CD8-positive, alpha-beta memory T cell (primary cell): ENCODE measurements at places on chromosomes 5 and 9.

- DNase-seq = no peak
Measured at GRCh38 chr9:37947977-37948376, 44.0 kb upstream of the SLC25A51 start.

DNA sequence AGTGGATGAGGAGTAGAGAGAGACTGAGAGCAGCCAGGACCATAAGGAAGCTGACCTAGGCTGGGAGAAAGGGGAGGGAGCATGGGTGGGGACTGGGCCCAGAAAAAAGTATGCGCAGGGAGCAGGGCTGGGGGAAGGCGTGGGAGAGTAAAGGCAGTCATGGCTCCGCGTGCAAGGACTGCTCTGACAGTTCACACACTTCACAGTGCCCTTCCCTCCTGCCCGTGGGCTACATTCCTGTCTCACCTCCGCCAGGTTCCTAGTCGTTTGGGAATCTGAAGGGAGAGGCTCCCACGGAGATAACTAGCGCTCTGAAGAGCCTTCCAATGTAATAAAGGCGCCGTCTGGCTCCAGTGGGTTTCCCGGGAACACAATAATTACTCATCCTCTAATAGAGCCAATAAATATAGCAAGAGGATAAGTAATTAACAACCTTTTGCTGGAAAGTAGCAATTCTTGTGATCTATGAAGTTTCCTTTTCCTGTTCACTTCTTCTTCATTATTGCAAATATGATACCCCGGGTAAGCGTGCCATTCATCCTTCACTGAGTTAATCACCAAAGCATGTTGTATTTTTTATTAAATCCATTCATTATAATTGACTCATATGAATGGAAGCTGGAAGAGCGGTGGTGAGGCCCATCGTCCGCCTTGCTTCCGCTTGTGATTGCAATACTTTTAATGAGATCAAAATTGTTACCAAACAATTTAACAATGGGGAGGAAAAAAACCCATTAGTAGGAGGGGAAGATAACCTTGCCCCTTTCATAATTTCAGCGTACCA is 39.3 kb downstream of the TTLL11 start:
- no peak for DNase-seq

- no peak for DNase-seq
Measured at GRCh38 chr5:126769703-126770102, 7.2 kb upstream of the LMNB1 start.

GRCh38 chr5:11687498-11687897 is 216.7 kb downstream of the CTNND2 start:
- no peak for DNase-seq

DNA sequence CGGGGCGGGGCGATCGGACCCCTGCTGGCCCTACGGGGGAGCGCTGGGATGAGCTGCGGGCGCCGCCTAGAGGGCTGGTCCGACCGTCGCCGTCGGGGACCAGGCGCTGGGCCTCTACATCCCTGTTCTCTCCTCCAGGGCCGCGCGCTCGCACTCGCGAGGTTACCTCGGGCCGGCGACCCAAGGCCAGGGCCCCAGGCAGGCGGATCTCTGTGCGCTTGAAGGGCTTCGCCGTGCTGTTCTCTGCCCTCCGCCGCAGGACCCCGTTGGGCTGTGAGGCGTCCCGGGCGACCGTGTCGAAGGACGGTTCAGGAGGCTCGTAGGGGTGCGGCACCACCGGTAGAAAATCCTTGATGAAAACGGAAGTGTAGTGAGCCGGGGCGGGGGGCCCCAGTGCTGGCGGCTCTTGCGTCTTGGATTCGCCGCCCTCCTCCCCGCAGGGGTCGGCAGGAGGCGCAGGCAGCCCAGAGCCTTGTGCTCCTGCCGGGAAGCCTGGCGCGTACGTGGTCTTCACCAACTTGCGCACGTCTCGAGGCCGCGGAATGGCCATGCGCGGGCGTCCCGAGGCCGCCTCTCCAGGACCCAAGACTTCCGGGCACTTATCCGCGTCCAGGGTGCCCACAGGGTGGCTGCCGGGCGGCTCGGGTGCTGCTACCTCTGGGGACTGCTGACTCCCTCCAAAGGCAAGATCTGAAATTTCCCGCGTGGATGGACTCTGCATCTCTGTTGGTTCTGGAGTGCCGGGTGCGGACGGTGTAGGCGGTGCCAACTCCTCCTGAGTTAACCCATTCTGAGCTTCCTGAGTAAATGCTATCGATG is 2.0 kb downstream of the PROB1 start:
- peak; percentile 63 for DNase-seq

- DNase-seq = no peak
Measured at GRCh38 chr5:167759057-167759821, 532.2 kb upstream of the WWC1 start.

DNA sequence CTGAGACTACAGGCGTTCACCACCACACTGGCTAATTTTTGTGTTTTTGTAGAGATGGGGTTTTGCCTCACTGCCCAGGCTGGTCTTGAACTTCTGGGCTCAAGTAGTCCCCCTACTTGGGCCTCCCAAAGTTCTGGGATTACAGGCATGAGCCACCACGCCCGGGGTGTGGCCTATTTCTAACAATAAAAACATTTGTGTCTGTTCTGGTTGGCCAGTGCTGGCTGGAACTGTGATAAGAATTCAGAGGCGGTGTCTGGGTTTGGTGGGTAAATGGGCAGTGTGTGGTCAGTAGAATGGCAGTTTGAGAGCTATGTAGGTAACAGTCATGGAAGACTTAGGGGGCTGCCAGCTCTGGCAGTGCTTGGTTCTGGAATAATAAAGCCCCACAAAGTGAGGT is 46.9 kb upstream of the SYNPO start:
- no peak for DNase-seq

- DNase-seq = no peak
Measured at GRCh38 chr5:136021016-136021405, 7.8 kb upstream of the TGFBI start.

DNA sequence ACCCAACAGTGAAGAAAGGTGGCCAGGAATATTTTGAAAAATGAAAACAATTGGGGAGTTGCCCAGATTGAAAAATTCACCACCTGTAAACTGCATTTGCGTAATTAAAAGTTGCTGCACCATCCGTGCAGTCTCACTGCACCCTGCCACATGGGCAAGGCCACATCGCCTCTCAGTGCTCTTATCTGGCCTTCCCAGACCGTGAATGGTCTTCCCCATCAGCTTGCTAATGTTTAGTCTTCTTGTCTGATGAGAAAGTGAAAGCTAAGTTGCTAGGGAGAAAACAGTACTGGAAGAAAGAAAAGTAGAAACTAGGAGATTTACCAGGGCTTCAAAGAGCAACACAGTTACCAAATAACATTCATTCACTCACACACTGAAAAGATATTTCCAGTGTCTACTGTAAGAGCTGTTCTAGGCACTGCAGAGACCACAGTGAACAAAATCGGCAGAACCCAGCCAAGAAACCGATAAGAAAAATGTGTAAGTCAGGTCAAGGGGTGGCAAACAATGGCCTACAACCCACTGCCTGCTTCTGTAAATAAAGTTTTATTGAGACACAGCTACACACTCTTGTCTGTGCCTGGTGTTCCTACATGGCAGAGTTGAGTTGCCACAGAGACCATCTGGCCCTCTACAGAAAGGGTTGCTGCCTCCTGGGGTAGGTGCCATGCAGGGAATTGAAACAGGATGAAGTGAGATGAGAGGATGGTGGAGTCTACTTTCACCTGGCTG is 51.2 kb upstream of the CTSL start:
- DNase-seq = no peak

DNA sequence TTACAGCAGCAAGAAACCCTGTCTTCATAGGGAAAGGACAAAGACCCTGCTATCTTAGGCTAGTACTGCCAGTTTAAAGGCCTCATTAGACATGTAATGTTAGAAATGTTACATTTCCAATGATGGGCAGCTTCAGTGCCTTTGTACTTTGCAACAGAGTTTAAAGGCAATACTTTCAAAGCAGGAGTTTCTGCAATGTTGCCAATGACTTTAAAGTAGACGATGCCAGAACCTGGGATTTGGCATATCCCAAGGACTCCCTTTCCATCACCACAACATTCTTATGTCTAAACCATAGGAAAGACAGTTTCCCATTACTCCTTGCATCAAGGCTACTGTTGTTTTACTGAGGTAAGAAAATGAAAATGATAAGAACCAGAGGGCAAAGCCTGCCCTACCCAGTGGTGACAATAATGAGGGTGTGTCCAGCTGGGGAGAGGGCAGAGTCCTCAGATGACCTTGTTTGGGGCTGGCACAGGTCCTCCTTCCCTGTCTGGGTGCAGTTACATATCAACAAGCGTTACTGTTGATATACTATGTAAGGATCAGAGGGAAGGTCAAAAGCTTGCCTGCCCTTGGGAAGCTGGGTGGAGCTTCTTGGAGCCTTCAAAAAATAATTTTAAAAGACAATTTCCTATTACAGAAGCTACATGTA is 27.5 kb upstream of the MLANA start:
- no peak for DNase-seq

DNA sequence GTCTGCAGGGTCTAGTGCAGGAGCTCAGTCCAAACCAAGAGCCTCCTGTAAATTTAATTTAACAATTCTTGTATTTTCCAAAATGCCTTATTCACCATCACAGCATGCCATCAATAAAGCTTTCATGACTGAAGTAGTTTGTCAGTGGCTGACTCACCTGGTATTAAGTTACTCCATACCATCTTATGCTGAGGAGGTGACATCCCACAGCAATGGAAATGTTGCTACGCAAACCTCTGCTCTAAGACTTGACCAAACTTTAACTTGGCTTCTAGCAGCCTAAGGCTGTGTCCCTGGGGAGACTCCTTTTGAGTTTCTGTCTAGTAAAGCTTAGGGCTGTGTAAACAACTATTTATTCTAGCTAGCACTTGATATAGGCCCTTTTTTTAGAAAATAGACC is 1231.3 kb upstream of the CDH18 start:
- DNase-seq = no peak

DNA sequence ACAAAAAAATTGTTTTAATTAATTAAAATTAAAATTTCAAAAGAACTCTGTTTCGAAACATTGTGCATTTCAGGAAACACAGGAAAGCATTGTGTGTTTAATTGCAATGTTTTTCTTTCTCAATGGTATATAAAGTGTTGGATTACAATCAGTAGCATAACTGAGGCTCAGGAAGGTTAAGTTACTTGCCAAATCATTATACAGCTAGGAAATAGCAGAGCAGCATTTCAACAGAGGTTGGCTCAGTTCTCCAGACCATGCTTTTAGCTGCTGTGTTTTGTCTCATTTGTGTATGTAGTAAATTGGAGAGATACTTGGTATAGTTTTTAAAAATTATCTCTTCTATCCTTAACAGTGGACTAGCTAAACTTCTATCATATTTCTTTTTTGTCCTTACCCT is 30.0 kb upstream of the CAMLG start:
- DNase-seq = no peak

DNA sequence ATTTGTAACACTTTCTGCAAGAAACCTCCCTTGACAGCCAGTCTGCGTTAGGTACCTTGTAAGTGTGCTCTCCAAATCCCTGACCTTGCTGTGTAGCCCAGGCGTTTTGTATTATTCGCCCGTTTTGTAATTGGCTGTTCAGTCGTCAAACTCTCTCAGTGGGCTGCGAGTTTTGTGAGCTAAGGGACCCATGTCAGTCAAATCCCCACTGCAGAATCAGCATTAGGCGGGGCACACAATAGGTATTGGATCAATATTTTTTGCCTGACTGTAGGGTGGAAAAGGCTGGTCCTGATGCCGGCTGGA is 665 bp downstream of the DNAJC18 start:
- DNase-seq = no peak

GRCh38 chr5:167952278-167952995 is 339.0 kb upstream of the WWC1 start:
- DNase-seq = no peak

DNA sequence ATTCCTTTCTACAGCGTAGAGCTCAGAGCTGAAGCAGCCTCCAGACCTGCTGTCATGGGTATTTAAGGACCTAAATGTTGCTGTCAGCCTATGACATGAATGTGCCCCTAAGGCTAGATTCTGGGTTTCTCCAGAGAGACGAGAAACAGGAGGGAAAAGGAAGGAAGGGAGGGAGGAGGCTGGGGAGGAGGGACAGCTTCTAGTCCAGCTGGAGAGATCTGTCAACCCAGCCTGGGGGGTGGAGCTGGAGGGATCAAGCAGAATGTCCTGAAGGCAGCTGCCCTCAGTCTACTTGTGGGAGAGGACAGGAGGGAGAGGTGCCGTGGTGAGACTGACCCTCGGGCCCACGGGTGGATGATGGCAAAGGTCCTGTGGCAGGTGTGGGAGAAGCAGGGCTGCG is 1.1 kb upstream of the DBH start:
- DNase-seq = no peak

- DNase-seq = no peak
Measured at GRCh38 chr5:77948476-77948875, 172.3 kb upstream of the TBCA start.
